Activated CD4-positive, alpha-beta T cell treated with anti-CD3 and anti-CD28 coated beads for 4 hours (primary cell): ENCODE measurements at places on chromosomes 12 and 14.

DNA sequence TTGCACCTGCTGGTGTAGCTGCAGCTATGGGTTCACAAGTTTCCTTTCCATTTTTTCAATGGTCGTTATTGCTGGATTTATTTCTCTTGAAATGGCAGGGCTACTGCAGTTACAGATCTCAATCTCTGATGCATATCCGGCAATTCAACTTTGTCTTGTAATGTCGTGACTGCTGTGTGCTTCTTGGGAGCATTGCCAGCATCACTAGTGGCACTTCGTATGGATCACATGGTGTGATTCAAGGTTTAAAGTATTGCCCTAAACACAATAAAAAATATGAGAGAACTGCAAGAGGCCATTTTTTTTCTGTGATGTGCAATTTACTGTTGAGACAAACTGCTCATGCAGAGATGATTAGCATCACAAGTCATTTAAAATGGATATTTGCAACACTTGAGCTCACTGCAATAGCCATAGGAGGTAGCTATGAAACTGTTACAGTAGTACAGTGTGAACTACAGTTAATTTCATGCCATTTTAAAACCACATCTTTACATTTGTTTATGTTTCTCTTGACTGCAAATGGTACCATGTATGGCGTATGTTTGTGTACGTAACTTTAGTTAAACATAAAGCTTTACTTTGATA, 217.4 kb upstream of the PDE3A start:
- no peak for DNase-seq

DNA sequence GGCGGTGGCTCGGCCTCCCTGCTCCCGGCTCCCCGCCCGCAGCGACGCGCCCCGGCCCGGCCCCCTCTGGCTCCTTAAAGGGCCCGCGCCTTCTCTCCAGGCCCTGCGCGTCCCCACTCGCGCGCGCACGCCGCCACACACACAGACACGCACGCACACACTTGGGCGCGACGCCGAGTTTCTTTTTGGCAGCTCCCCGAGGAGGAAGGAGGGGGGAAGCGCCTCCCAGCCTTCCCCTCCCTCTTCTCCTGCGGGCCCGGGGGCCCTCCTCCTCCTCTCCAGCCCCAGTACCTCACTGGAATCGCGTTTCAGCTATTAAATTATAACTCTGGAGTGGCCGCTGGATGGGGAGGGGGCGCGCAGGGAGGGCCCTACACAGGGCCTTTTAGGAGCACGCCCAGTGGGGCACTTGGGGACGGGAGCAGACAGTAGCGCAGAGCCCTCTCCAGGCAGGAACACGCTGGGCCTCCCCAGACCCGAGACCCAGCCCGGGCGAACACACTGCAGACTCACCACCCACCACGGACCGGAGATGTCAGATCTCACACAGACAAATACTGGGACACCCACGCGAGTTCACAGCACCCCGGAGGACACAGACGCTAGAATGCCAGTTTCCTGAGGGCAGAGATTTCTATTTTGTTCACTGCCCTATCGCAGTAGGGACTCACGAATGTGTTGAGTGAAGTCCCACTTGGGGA, 411 bp upstream of the NCOR2 start:
- DNase-seq, result peak; percentile 81

- no peak for DNase-seq
Measured at GRCh38 chr14:28769276-28769880, 2.8 kb downstream of the FOXG1 start.

DNA sequence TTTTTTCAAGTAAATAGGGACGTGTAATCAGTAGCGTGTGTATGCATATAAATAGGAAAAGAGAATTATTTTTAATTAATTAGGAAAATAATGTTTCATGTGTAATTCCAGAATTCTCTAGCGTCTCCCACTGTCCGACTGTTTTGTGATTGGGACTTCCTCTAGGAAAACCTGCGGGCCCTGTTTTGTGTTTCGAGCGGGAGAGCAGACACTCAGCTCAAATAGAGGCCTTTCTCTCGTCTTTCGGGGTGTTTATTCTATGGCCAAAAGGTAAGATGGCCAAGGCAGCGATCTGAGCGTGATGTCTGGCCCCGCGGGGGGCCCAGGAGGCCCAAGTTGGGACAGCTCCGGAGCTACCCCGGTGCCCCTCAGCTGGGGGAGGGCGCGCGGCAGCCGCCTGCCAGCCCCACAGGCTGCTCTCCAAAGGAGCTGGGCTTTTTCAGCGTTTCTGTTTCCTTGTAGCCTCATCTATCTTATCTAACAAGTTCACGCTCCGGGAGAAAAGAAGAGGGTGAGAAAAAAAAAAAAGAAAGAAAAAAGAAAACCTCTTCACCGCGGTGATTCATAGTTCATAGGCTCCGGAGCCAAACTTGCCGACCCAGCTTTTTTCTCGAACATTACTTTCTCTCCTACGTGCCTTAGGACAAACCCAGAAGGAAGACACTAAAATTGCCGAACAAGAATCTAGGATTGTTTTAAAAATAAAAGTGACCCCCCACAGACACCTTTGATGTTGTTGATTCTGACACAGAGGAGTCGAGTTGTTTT, 7.5 kb upstream of the FOXG1 start:
- DNase-seq, result no peak

DNA sequence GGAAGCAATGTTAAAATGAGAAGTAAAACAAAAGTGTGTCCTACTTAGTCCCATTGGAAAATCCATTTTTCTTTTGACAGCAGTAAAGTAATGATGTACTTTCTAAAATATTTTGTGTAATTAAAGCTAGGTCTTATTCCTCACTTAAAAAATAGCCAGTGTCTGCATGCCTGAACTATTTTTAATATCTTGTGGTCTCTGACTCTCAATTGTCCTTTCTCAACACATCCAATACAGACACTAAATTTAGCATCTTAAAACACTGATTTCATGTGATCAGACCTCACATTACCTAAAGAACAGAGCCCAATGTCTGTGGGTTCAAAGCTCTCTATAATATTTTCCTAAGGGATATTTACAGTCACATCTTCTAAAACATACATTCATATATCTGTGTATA, 108.0 kb downstream of the DERA start:
- no peak for DNase-seq

- DNase-seq, result no peak
Measured at GRCh38 chr12:2231956-2232355, 179.2 kb downstream of the CACNA1C start.

GRCh38 chr12:124685689-124686369, 118.4 kb upstream of the NCOR2 start:
- DNase-seq, result no peak
